HCT116 (cell line): ENCODE measurements at places on chromosomes 13 and 19. TPM values are rescaled to one million over a fixed set of nuclear protein-coding genes. Genes with fewer than 3 reads are reported as not detected.

NKG7 gene
- total RNA-seq: not detected

ACTN4 gene
- 651 TPM for total RNA-seq

SPRY2 gene
- 7.2 TPM for total RNA-seq

FXYD7 gene
- total RNA-seq: 0.71 TPM

GRCh38 chr13:104314926-104315535, 1248.8 kb upstream of the SLC10A2 start:
- H3K4me1 ChIP-seq: no peaks in the 10 kb centered on the region
- no peak overlapping the region for H3K27ac ChIP-seq
- no peak for DNase-seq
- H3K4me3 ChIP-seq: no peak overlapping the region

- DNase-seq: no peak
- H3K27me3 ChIP-seq: no peaks in the 10 kb centered on the region
- H3K36me3 ChIP-seq: no peaks in the 10 kb centered on the region
Measured at GRCh38 chr19:46317339-46317738, 20.5 kb downstream of the HIF3A start.

GRCh38 chr13:95641291-95642027, 3.0 kb downstream of the DZIP1 start:
- H3K36me3 ChIP-seq: no peaks in the 10 kb centered on the region
- no peak overlapping the region for H3K27ac ChIP-seq
- H3K27me3 ChIP-seq: no peaks in the 10 kb centered on the region
- no peaks in the 10 kb centered on the region for H3K4me1 ChIP-seq
- no peak overlapping the region for H3K4me3 ChIP-seq

DNA sequence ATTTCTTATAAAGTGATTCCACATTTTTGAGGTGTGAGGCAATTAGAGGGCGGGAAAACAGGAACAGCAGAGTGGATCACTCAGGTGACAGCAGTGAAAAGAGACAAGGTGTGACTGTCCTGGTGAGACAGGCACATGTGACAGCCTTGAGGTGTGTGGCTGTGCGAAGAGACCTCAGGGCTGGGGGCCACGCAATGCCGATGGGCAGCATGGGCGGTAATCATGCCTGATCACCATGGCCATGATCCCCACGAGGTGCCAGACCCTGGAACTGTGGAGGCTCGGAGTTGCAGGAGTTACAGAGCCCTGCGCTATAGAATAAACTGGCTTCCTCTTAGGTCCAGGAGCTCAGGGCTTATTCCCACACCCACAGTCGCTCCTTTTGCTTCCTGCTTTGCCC, 2.0 kb downstream of the SPACA6 start:
- peaks cover 10% of the 10 kb centered on the region; the same call in 1 of the 2 replicates for H3K36me3 ChIP-seq
- no peaks in the 10 kb centered on the region for H3K27me3 ChIP-seq
- H3K4me1 ChIP-seq: peaks cover 14% of the 10 kb centered on the region
- DNase-seq: no peak

GRCh38 chr13:114145256-114145655, 12.8 kb upstream of the RASA3 start:
- DNase-seq: no peak
- no peak overlapping the region for H3K4me3 ChIP-seq
- H3K27me3 ChIP-seq: no peaks in the 10 kb centered on the region
- no peak overlapping the region for H3K27ac ChIP-seq

DNA sequence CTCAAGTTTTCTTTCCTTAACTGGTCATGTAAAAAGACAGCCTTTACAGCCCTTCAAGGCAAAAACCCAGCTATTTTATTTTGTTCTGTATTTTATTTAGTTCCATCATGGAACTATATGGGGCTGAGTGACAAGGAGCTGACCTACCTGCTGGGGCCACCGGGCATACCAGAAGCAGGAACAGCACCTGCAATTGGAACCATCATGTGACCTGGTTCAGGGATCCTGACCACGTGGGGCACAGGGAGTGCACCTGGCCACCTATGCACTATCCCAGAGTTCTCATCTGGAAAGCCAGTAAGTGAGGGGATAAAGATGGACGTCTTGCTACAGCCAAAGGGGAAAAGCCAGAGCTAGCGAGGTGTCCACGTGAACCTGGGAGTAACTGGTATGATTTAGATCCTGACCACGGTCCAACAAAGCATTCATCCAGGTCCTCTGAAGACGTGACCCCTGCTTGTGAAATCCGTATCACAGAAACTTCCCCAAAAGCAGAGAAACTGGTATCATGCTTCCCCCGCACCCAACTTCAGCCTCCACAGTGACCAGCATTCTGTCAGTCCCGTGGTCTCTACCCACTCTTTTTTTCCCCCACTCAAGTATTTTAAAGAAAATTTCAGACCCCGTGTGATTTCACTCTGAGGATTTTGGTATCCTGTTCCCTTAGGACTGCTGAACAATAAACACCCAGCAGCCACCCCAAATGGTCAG, 40.5 kb upstream of the SLC15A1 start:
- H3K4me3 ChIP-seq: no peak overlapping the region
- no peaks in the 10 kb centered on the region for H3K36me3 ChIP-seq
- no peak for DNase-seq
- no peaks in the 10 kb centered on the region for H3K4me1 ChIP-seq

- H3K27me3 ChIP-seq: no peaks in the 10 kb centered on the region
- no peak overlapping the region for H3K27ac ChIP-seq
- H3K4me3 ChIP-seq: no peak overlapping the region
- DNase-seq: no peak
- no peaks in the 10 kb centered on the region for H3K4me1 ChIP-seq
Measured at GRCh38 chr13:74796157-74796556, 662.0 kb upstream of the KLF12 start.

- H3K4me3 ChIP-seq: no peak overlapping the region
- no peak for DNase-seq
Measured at GRCh38 chr13:76745261-76746200, 140.7 kb downstream of the KCTD12 start.

GRCh38 chr13:110713981-110714796, 689 bp downstream of the ING1 start:
- peak overlapping the region; percentile 88 for H3K4me3 ChIP-seq
- peaks cover 15% of the 10 kb centered on the region; the same call in 1 of the 2 replicates for H3K4me1 ChIP-seq
- DNase-seq: no peak
- H3K27ac ChIP-seq: peak overlapping the region; percentile 98
- H3K36me3 ChIP-seq: no peaks in the 10 kb centered on the region; the same call in 1 of the 2 replicates
